ENCODE measurements at places on chromosomes 3 and 15. TPM values are rescaled to one million over a fixed set of nuclear protein-coding genes. Genes with fewer than 3 reads are reported as not detected.

- H3K4me3 ChIP-seq = 0 out of 2 replicates have a peak overlapping the region, but pooled peaks have one; percentile 4
- H3K27ac ChIP-seq = peak overlapping the region; percentile 55
- H3K4me1 ChIP-seq = peaks cover 33% of the 10 kb centered on the region
- peaks cover 24% of the 10 kb centered on the region for H3K36me3 ChIP-seq
These were observed 167.7 kb downstream of the GHSR start for GRCh38 chr3:172280406-172281051.

- DNase-seq = peak; percentile 44
- peaks cover 17% of the 10 kb centered on the region for H3K4me1 ChIP-seq
- no peaks in the 10 kb centered on the region for H3K27me3 ChIP-seq
- H3K36me3 ChIP-seq = no peaks in the 10 kb centered on the region
These were observed 39.8 kb downstream of the CD200R1L start for GRCh38 chr3:112806903-112807302.

- peak; percentile 83 for DNase-seq
- H3K27me3 ChIP-seq = peaks cover 24% of the 10 kb centered on the region
- H3K27ac ChIP-seq = no peak overlapping the region
- peaks cover 10% of the 10 kb centered on the region for H3K4me1 ChIP-seq
- no peaks in the 10 kb centered on the region for H3K36me3 ChIP-seq
- peak overlapping the region; percentile 10 for H3K4me3 ChIP-seq
These were observed 1.7 kb downstream of the CLRN1 start for GRCh38 chr3:150970665-150971324.

Gene UBAP1L
- 0.43 TPM for total RNA-seq

Gene SLC28A1
- total RNA-seq = not detected

Gene CHRFAM7A
- not detected for total RNA-seq

DNA sequence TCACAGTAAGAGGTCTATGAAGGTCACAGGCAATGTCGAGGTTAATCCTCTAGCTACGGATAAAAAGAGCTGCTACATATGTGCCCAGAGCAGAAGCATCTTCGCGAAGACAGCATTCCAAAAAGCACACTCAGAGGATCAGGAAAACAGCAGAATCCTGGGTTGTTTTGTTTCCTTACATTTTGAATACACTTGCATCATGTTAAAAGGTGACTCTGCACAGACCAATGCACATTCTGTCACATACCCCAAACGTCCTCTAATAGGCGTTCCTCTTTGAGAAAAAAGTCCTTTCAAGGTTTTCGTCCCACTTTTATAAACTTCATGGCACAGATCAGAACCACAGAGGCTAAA lies 52.7 kb downstream of the VGLL4 start:
- DNase-seq = peak; percentile 71
- H3K4me3 ChIP-seq = peak overlapping the region; percentile 22
- no peaks in the 10 kb centered on the region for H3K36me3 ChIP-seq
- H3K27me3 ChIP-seq = no peaks in the 10 kb centered on the region

All from GM23248 (cell line).